ENCODE measurements at places on chromosomes 7 and 10.
A peak's percentile ranks its signal among the peaks of the same experiment; 100 is the strongest.

DNA sequence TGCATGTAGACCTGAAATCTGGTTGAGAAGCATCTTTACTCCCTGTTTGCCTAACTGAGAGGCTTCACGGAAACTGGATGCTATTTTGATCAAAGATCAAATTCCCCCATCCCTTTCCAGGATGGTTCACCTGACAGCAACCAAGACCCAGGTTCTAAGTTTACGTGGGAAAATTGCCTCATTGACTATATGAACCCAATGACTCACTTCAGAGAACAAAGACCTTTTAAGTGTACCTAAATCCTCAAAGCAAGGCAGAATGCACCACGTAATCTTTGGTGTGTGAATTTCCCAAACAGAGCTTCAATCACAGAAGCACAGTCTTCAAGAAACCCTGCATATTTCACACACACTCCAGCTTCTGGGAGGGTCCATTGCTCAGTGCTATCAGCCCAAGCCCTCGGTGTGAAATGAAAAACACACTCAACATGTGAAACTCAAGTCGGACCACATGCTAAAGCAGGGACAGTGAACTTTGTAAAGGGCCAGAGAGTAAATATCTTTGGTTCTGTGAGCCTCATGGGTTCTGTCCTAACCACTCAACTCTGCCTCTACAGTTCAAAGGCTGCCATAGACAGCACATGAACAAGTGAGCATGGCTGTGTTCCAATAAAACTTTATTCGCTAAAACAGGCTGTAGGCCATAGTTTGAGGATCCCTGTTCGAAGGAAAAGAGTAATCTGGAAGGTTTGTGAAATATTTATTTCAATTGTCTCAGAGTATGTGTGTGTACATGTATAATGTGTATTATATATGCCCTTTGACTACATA is 275.6 kb upstream of the FOXK1 start:
- DNase-seq = no peak
- no peak overlapping the region for H3K4me3 ChIP-seq
- no peaks in the 10 kb centered on the region for H3K4me1 ChIP-seq
- no peaks in the 10 kb centered on the region for H3K36me3 ChIP-seq
- no peaks in the 10 kb centered on the region for H3K27me3 ChIP-seq

- H3K27me3 ChIP-seq = no peaks in the 10 kb centered on the region
- H3K4me3 ChIP-seq = peak within 1 kb of the TSS; percentile 46
- peaks cover 11% of the 10 kb centered on the region for H3K4me1 ChIP-seq
- H3K36me3 ChIP-seq = no peaks in the 10 kb centered on the region
- no peak within 1 kb of the TSS for H3K27ac ChIP-seq
Observed at GRCh38 chr10:99329304-99329553, at the start of gene CNNM1. Gene CNNM1 (plus strand): TSS chr10:99329356. CDS start chr10:99329388, 32 bp downstream.

DNA sequence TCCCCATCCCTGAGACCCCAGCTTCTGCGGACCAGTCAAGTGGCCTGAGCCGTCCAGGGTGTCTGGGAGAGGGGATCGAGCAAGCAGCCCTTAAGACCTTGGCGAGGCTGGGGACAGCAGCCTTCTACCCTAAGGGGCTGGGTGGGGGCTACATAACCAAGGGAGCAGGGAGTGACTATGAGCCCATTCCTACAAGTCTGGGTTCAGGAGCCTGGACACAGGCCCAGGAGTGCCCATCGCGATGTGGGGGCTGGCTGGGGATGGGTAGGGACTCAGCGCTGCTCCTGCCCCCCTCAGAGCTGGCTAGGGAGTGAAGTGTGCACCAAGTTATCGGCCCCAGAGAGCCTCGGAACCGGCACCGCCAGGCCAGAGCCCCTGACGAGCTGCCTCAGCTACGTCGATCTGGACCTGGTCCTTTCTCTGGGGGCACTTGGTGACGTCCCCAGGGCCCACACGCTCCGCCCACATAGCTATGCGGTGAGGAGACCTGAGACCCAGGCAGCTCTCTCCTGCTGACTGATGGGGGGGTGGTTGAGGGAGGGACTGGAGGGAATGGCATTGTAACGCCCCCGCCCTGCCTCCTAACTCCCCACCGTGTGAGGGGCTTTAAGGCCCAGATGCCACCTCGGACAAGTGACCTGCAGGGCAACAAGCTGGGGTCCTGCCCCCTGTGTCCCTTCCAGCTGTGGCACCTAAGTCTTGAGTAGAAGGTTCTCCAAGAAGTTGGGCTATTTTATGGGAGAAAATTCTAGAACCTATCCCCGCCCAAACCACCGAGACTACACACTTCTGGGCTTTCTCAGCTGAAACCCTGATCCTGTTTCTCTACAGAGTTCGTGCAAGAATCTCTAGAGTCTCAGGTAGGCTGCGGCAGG is 2.5 kb downstream of the SAP25 start:
- H3K4me3 ChIP-seq = no peak overlapping the region
- no peak for DNase-seq
- no peak overlapping the region for H3K27ac ChIP-seq

DNA sequence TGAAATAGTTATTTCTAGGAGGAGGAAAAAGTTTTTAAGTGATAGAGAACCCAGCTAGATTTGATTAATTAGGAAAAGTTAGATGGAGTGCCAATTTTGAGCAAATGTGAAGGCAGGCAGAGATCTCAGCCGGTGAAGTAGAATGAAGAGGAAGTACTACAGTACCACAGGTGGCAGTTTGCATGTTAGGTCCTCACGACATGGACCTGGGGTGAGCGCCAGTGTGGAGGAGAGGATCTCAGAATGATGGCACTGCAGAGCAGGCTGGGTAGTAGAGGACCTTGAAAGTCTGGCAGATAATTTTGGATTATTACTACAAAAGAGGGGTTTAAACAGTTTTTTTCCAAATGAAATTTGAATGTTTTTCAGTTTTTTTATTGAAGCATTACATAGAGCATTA is 81.1 kb downstream of the GNAI1 start:
- H3K27ac ChIP-seq = no peak overlapping the region
- H3K27me3 ChIP-seq = no peaks in the 10 kb centered on the region
- H3K4me1 ChIP-seq = no peaks in the 10 kb centered on the region
- H3K36me3 ChIP-seq = no peaks in the 10 kb centered on the region
- DNase-seq = no peak
- H3K4me3 ChIP-seq = no peak overlapping the region

GRCh38 chr10:102327002-102327401 is 68.5 kb upstream of the NFKB2 start:
- H3K36me3 ChIP-seq = no peaks in the 10 kb centered on the region
- peaks cover 2% of the 10 kb centered on the region for H3K4me1 ChIP-seq
- H3K4me3 ChIP-seq = no peak overlapping the region
- no peak for DNase-seq

- H3K27me3 ChIP-seq = no peaks in the 10 kb centered on the region
- H3K36me3 ChIP-seq = no peaks in the 10 kb centered on the region
- H3K27ac ChIP-seq = no peak overlapping the region
- H3K4me3 ChIP-seq = no peak overlapping the region
Observed at GRCh38 chr7:150916670-150917069, 61.5 kb downstream of the KCNH2 start.

DNA sequence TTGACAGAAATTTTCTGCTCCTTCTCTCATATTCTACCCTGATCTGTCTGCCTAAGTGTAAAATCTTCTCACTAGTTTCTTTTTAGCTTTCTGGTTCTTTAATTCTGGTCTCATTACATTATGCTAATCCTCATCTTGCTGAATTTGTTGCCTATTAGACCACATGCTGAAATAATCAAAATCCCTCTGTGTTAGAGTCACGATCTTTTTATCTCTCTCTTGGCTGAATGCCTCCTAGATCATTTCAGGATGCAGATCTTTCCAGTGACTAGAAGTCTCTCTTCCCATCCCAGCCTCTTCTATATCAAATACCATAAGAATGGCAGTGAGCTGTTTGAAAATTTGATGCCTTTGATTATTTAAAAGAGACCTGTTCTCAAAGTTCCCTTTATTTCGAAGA is 661.9 kb downstream of the SORCS1 start:
- no peak for DNase-seq
- no peaks in the 10 kb centered on the region for H3K4me1 ChIP-seq
- H3K36me3 ChIP-seq = no peaks in the 10 kb centered on the region
- H3K4me3 ChIP-seq = no peak overlapping the region
- no peak overlapping the region for H3K27ac ChIP-seq

- H3K27ac ChIP-seq = no peak overlapping the region
- no peak overlapping the region for H3K4me3 ChIP-seq
- no peaks in the 10 kb centered on the region for H3K27me3 ChIP-seq
- peaks cover 4% of the 10 kb centered on the region for H3K4me1 ChIP-seq
- H3K36me3 ChIP-seq = no peaks in the 10 kb centered on the region
Observed at GRCh38 chr7:70405241-70405640, 726.7 kb upstream of the GALNT17 start.

GRCh38 chr10:11025978-11026377 is 8.3 kb downstream of the CELF2 start:
- H3K27me3 ChIP-seq = no peaks in the 10 kb centered on the region
- DNase-seq = no peak
- peaks cover 8% of the 10 kb centered on the region for H3K4me1 ChIP-seq
- no peak overlapping the region for H3K4me3 ChIP-seq

DNA sequence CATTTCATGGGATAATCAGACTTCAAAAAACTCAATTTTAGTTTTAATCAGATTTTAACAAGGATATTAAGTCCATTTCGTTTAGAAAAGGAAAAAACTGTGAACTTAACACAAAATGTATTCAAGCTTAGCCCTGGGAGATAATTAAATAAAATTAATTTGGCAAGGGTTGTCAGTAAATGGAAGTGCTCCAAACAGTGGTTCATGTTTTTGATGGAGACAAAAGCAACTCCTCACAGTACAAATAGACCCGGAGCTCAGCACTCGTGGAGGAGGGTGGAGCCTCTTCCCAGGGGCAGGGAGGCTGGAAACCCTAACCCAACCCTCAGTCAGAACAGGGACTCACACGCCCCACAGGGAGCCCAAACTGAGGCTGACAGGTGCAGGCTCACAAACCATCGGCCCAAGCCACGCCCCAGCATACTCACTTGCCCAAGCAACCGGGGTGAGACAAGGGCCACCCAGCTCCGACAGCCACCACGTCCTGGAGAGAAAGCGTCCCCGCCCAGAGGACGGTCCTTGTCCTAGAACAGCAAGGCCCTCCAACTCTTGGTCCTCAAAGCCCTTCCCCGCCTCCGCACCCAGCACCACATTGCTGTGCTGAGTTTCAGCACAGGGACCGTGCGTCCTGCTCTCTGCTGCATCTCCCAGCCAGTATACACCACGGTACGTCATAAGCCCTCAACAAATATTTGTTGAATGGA is 39.8 kb downstream of the MAD1L1 start:
- H3K27ac ChIP-seq = no peak overlapping the region
- H3K4me1 ChIP-seq = no peaks in the 10 kb centered on the region
- no peaks in the 10 kb centered on the region for H3K36me3 ChIP-seq
- H3K27me3 ChIP-seq = no peaks in the 10 kb centered on the region

DNA sequence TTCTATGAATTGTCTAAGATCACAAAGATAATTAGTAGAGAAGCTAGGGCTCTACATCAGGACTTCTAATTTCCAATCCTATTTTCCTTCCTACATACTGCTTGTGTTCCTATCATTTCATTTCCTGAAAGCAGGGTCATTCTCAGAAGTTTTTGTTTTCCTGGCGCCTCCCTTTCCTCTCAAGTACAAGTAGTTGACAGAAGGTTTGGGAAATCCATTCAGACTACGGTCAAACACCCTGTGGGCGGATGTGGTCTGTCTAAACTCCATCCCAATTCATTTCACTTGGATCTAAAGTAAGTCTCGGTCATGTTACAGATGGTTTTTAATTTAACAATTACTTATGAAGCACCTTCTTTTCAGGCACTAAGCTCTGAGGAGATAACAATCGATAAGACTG is 221.4 kb downstream of the MTERF1 start:
- H3K36me3 ChIP-seq = no peaks in the 10 kb centered on the region
- no peak for DNase-seq
- H3K4me1 ChIP-seq = no peaks in the 10 kb centered on the region
- no peaks in the 10 kb centered on the region for H3K27me3 ChIP-seq
- no peak overlapping the region for H3K27ac ChIP-seq
- H3K4me3 ChIP-seq = no peak overlapping the region

GRCh38 chr7:32330602-32331001 is 159.6 kb downstream of the LSM5 start:
- DNase-seq = no peak
- H3K36me3 ChIP-seq = no peaks in the 10 kb centered on the region
- H3K4me3 ChIP-seq = no peak overlapping the region
- H3K4me1 ChIP-seq = no peaks in the 10 kb centered on the region

- H3K4me1 ChIP-seq = no peaks in the 10 kb centered on the region
- no peaks in the 10 kb centered on the region for H3K27me3 ChIP-seq
- no peaks in the 10 kb centered on the region for H3K36me3 ChIP-seq
- DNase-seq = no peak
- H3K4me3 ChIP-seq = no peak overlapping the region
Observed at GRCh38 chr10:1368842-1369171, 312.6 kb downstream of the WDR37 start.

- no peak for DNase-seq
- no peak overlapping the region for H3K4me3 ChIP-seq
- no peak overlapping the region for H3K27ac ChIP-seq
- no peaks in the 10 kb centered on the region for H3K36me3 ChIP-seq
Observed at GRCh38 chr7:151894111-151895007, 17.4 kb upstream of the PRKAG2 start.

DNA sequence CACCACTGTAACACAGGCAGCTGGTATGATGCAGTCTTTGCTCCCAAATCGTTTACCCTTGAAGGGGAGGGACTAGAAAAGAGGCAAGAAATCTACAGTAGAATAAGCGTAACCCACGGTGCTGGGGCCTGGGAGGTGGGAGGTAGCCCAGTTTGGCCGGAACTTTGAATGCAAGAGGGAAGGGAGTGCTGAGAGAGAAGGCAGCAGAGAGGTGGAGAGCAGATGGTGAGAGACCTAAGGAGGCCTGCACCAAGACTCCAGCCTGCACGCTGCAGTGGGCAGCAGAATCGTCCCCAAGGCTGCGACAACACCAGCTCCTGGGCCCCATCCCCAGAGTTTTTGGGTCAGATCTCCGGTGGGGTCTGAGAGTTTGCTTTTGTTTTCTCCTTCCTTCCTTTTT is 547.5 kb downstream of the GALNT17 start:
- no peaks in the 10 kb centered on the region for H3K27me3 ChIP-seq
- H3K27ac ChIP-seq = no peak overlapping the region
- H3K36me3 ChIP-seq = no peaks in the 10 kb centered on the region
- H3K4me3 ChIP-seq = no peak overlapping the region
- peaks cover 4% of the 10 kb centered on the region for H3K4me1 ChIP-seq

GRCh38 chr10:103842605-103843004 is 12.8 kb downstream of the SH3PXD2A start:
- no peaks in the 10 kb centered on the region for H3K27me3 ChIP-seq
- no peak overlapping the region for H3K27ac ChIP-seq
- no peaks in the 10 kb centered on the region for H3K36me3 ChIP-seq
- H3K4me1 ChIP-seq = peaks cover 9% of the 10 kb centered on the region
- DNase-seq = no peak
- H3K4me3 ChIP-seq = no peak overlapping the region
